Lower lobe of right lung (tissue), 2 donors: ENCODE measurements at places on chromosomes 7 and 10.
A peak's percentile ranks its signal among the peaks of the same experiment; 100 is the strongest.

DNA sequence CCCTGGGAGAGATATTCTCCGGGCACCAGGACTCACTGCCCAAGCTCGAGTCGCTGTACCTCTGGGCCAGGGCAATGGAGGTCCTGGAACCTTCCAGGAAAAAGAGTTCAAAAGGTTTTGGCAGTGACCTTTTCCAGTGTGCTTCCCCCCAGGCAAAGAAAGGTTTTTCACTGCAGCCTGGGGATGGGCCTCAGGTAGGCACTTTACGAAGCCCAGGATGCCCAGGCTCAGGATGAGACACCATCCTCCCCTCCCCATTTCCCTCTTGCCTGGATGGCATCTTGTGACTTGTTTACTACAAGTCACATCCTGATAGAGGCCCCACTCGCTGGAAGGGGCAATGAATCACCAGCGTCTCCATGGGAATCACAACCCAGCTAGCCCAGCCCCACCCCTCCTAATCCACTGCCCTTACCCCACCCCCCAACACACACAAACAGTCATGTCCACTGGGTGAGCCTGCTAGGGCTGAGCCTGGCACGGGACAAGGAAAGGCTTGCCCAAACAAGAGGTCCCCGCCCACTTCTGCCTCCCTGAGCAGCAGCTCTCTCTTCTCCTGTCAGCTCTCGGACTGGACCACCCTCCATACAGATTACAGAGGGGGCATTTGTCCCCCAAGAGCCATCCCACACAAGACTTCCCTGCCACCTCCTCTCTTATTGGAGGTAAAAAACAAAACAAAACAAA is 93.8 kb upstream of the SMNDC1 start:
- DNase-seq, result peak; percentile 58

- DNase-seq, result no peak
Measured at GRCh38 chr10:26697922-26698608, 564 bp downstream of the PDSS1 start.

DNA sequence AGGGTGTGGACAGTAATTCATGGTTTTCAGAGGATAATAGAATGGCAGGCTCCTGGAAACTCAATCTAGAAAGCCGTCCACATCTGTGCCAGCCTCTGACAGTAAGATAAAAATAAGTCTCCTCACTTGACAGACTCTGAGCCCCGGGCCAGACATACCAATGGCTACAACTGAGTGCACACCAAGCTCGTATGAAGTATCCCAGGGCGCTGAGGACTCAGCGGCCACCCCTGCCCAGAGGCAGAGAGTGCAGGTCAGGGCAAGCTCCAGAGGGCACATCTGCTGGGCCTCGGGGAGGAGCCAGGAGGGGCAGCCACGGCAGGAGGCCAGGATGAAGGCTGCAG is 262.8 kb upstream of the TCERG1L start:
- DNase-seq, result no peak

DNA sequence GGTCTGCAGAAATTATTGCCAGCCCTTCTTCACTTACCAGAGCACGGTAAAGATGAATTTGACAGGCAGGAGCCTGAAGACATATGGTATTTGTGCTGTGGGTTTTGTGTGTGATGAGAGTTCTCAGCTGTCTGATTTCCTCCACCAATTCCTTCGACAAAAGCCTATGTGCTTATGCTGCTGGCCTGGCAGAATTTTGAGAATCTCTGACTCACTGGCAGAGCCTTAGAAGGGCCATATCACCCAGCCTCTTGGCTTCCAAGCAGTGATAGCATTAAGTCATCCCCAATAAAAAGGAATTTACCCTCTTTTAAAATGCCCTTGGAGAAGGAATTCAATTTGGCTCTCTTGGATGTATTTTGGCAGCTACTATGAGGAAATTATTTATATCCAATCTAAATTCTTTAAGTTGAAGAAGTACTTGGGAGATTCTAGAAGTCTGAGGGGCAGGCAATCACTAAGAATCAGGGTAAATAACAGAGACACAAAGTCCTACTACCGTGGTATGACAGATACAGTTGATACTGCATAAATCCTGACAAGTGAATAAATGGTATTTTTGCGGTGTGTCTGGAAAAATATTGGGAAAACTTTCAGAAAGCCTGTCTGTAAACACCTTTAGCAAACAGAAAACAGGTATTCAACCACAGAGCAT is 68.6 kb upstream of the EFCAB10 start:
- no peak for DNase-seq

- peak; percentile 42 for DNase-seq
Measured at GRCh38 chr7:1540776-1541271, 10.3 kb downstream of the MAFK start.

GRCh38 chr10:122504610-122504950 is 43.2 kb downstream of the HTRA1 start:
- DNase-seq, result peak; percentile 84

- no peak for DNase-seq
Measured at GRCh38 chr7:682810-683209, 43.7 kb upstream of the DNAAF5 start.

DNA sequence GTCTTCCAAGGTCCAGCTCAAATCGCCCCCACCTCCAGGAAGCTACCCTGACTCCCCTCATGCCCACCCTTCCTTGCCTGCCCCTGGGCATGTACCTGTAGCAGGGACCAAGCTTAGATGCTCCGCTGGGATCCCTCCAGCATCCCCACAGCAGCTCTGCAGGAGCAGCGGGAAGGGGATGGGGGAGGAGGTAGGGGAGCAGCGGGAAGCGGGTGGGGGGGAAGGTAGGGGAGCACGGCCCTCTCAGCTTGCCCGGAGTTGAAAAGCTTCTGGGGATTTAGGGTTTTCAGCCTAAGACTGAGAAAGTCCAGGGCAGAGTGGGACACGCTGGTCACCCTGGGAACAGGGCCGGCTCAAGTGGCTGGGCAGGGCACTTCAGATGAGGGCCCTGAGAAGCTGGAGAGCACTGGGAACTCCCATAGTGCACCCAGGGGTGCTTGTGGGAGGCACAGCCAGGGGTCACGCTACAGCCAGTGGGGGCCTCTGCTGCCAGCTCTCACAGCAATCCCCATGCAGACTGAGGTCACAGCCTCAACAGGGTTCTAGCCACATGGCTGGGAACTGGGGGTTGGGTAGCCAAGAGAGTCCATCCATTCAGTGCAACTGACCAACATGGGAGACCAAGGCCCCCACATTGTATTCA is 13.4 kb downstream of the WDR86 start:
- peak; percentile 65 for DNase-seq

GRCh38 chr7:26587536-26587935 is 276.9 kb downstream of the SKAP2 start:
- DNase-seq, result no peak

- DNase-seq, result no peak
Measured at GRCh38 chr7:55478700-55479099, 93.6 kb downstream of the VOPP1 start.

GRCh38 chr7:17230099-17230807 is 68.2 kb upstream of the AHR start:
- DNase-seq, result no peak

GRCh38 chr10:1217237-1217587 is 161.0 kb downstream of the WDR37 start:
- no peak for DNase-seq

DNA sequence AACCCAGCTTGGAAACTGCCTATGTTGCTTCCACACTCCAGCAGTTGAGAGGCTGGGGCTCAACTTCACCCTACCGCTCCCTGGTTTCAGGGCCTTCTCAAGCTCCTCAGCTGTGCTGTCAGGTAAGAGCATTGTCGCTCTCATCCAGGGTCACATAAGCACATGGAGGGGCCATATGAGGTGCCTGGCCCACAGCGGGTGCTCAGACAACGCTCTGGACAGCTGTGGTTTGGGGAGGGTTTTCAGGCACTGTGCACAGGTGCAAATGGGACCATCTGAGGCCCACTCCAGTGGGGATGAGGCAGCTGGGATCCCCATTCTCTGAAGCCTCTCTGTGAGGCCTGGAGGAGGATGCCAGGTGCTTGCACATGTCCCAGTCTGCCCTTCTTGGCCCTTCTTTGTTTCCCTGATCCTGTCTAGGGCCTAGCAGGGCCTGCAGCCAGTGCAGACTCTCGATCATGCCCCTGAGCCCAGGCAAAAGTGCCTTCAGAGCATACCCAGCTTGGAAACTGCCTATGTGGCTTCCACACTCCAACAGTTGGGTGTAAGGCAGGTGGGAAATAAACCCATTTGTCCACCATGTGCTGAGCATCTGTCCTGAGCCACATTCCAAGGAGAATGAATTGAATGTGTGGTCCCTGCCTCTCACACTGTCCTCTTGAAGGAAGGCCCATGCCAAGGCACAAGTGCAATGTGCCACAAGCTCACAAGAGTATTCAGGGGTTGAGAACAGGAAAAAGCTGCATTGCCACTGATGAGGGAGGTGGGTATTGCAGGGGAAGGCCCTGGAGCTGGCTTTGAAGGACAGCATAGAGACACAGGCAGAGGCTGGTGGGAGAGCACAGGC is 40.3 kb downstream of the VSTM4 start:
- no peak for DNase-seq

- DNase-seq, result no peak
Measured at GRCh38 chr7:108719631-108720030, 150.0 kb downstream of the DNAJB9 start.

GRCh38 chr10:28769091-28769604 is 91.8 kb downstream of the BAMBI start:
- no peak for DNase-seq

DNA sequence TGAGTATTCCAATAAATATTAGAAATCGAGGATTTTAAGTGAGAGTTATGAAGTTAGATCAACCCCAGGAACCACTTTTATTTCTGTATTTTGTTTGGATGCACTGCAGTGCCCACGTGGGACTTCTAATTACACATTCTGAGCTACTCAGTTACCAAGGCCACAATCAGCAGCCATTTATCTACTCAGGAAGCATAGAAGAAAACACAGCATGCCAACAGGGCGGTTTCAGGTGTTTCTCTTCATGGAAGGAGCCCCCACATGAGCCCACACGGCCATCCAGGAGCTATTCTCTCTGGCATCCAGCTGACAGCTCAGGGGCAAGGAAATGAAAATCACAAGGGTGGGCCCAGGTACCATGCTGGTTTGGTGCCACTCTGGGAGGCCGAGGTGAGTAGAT is 266.5 kb upstream of the MKLN1 start:
- no peak for DNase-seq

- DNase-seq, result no peak
Measured at GRCh38 chr7:94069162-94069739, 65.1 kb upstream of the BET1 start.

- DNase-seq, result no peak
Measured at GRCh38 chr10:91378061-91378460, 32.1 kb upstream of the HECTD2 start.
